ENCODE measurements at places on chromosomes 6 and 20.
A peak's percentile ranks its signal among the peaks of the same experiment; 100 is the strongest.

DNA sequence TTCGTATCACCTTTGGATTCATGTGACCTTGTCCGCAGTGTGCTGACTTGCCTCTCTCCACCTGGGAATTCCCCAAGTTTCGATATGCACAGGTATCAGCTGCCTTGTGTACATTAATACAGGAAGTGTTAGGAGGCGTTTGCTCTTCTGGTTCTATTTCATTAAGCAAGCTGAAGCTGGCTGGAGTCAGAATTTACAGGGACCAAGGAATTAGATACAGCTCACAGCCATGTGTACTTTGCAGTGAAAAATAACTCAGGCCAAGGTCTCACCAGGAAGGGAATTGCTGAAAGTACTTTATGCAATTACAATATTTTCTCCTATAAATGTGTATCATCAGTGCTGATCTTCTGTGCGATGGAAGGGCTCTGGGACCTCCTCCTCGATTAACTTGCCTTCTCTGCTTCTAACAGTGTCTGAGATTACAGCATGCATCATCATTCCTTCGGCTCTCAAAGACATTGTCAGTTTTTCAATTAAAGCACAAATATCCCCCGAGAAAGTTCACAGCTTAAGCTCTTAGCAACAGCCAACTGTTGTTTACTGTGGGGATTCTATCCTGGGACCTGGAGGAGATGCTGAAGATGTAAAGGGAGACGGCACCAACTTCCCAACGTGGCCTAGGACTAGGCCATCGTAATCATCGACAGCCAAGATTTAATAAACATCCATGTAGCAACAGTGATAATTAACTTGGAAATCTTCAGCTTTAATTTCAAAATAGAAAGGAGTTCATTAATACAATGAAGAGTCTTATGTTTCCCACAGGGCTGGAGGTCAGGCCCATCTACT lies 13.8 kb upstream of the TIAM2 start:
- no peak for DNase-seq

GRCh38 chr6:33710296-33711121 lies 991 bp downstream of the UQCC2 start:
- DNase-seq, result peak; percentile 13

GRCh38 chr6:72248621-72249020 lies 362.3 kb downstream of the RIMS1 start:
- no peak for DNase-seq

GRCh38 chr20:18580012-18580411 lies 7.8 kb upstream of the DTD1 start:
- no peak for DNase-seq

DNA sequence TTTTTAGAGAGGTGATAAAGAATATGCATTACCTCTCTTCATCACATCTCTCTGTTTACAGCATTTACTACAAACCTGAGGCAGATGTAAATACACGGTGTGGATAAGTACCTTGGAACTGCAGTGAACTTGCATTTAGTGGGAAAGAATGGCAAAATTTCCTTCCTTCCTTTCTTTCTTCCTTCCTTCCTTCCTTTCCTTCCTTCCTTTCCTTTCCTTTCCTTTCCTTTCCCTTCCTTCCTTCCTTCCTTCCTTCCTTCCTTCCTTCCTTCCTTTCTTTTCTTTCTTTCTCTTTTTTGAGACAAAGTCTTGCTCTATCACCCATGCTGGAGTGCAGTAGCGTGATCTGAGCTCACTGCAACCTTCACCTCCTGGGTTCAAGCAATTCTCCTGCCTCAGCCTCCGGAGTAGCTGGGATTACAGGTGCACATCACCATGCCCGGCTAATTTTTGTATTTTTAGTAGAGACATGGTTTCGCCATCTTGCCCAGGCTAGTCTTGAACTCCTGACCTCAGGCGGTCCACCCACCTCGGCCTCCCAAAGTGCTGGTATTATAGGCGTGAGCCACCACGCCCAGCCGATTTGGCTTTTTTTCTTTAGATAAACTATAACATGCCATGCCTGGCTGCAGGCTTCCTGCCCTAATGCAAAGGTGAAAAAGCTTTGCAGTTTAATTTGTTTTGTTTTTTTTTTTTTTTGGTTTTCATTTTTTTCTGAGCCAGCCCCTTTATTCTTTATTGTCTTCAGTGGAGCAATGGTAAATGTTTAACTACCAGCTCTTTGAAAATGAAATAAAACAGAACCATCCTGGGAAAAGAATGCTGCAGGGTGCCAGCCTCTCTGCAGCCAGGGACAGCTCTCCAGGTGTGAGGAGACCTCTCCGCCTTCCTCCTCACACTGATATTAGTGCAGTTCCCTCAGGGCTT lies 64.2 kb upstream of the NEDD9 start:
- DNase-seq, result no peak

DNA sequence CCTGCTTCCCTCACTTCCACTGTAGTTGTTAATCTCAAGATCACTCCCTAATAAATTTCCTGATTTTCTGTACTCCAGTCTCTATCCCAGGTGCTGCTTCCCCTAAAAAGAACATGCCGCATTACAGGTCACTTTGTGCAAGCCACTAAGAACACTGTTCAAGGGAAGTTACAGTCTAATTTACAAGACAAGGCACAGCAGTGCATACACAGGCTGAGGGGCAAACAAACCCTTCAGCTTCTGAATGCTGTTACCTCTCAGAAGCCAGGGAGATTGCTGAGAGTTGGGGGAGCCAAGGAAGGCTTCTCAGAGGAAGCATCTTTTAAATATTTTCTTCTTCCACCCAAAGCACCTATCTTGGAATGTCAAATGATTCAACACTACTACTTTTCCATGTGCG lies 445.3 kb upstream of the FLRT3 start:
- no peak for DNase-seq

GRCh38 chr6:98909236-98909635 lies 38.5 kb downstream of the FBXL4 start:
- DNase-seq, result no peak

- DNase-seq, result no peak
Measured at GRCh38 chr6:117509021-117509420, 26.5 kb downstream of the DCBLD1 start.

DNA sequence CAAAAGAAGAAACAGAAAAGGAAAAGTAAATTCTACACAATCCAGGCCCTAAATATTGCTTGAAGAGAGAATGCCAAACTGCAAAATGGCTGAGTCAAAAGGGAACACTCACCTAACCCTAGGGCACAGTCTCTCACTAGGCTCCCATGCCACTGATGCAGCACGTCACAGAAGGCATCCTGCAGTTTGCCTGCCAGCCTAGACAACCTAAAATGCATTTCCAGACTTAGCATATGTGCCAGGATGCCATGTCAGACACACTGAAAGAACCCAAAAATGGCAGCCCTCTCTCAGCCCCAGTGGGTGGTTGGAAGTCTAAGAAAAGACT lies 10.6 kb upstream of the SIRPD start:
- DNase-seq, result no peak

- peak; percentile 59 for DNase-seq
Measured at GRCh38 chr6:2952557-2953095, 18.7 kb downstream of the SERPINB6 start.
